Activated T-helper 1 cell treated with Interleukin-2 at 50 U/mL for 16 hours (primary cell): ENCODE measurements at places on chromosomes 5 and 9.

DNA sequence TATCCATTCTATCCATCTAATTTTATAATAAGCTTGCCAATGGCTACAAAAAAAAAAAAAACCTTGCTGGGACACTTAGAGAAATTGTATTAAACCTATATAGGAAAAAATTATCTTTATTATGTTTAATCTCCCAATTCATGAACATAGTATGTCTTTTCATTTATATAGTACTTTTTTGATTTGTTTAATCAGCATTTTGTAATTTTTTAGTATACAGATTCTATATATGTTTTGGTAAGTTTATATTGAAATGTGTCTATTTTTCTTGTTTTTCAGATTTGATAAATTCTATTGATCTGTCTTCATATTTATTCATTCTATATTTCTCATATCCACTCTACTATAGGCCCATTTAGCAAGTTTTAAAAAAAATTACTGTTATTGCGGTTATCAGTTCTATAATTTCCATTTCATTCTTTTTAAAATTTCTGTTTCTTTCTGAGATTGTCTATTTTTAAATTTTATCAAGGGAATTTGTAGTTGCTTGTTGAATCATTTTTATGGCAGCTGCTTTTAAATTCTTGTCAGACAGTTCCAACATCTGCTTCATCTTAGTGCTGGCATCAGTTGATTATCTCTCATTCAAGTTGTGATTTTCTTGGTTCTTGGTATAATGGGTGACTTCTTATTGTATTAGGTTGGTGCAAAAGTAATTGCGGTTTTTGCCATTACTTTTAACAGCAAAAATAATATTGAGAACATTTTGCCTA, 170.1 kb upstream of the S1PR3 start:
- DNase-seq: no peak

- DNase-seq: no peak
Observed at GRCh38 chr9:12730927-12731326, 37.7 kb downstream of the TYRP1 start.

GRCh38 chr5:44183753-44184152, 205.5 kb downstream of the FGF10 start:
- no peak for DNase-seq

GRCh38 chr5:138468133-138468965, 3.1 kb downstream of the EGR1 start:
- no peak for DNase-seq

GRCh38 chr9:127537014-127537413, 75.1 kb upstream of the STXBP1 start:
- no peak for DNase-seq

GRCh38 chr5:76580981-76581380, 42.2 kb downstream of the F2RL2 start:
- DNase-seq: no peak

- no peak for DNase-seq
Observed at GRCh38 chr5:10801931-10802666, 41.1 kb upstream of the DAP start.
